ENCODE measurements at places on chromosomes 2 and 18. TPM values are rescaled to one million over a fixed set of nuclear protein-coding genes. Genes with fewer than 3 reads are reported as not detected.

The CCDC74B gene
- 0.38 TPM for total RNA-seq

DNA sequence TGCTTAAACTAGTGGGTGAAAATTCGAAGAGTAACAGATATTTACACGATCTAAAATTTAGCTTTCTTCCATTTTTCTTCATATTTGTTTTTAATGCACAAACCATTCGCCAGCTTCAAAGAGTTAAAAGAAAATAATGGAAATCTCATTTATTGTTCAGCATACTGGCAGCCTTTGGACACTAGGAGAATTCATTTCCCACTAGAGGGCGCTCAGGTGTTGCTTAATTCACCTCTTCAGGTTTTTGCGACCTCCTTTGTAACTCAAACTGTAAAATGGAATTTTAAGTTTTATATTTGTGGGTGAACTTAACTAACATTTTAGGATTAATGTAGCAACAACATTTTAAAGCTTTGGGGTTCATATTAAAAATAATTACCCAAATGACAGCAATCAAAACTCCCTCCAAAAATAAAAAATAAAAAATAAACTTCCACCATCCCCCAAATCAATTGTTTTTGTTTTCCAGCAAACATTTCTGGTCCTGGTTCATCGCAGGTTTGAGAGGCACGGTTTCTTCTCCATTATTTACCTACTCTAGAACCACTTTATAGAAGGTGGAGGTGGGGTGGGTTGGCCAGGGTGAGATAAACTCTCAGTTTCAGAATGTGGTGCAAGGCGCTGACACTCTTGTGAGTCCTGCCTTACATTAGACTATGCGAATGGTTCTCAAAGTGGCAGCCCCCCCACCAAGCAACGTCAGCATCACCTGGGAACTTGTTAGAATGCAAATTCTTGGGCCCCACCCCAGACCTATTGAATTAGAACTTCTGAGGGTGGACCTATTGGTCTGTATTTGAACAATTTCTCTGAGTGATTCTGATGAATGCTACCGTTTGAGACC is 24.7 kb upstream of the PNPT1 start:
- no peak for DNase-seq

DNA sequence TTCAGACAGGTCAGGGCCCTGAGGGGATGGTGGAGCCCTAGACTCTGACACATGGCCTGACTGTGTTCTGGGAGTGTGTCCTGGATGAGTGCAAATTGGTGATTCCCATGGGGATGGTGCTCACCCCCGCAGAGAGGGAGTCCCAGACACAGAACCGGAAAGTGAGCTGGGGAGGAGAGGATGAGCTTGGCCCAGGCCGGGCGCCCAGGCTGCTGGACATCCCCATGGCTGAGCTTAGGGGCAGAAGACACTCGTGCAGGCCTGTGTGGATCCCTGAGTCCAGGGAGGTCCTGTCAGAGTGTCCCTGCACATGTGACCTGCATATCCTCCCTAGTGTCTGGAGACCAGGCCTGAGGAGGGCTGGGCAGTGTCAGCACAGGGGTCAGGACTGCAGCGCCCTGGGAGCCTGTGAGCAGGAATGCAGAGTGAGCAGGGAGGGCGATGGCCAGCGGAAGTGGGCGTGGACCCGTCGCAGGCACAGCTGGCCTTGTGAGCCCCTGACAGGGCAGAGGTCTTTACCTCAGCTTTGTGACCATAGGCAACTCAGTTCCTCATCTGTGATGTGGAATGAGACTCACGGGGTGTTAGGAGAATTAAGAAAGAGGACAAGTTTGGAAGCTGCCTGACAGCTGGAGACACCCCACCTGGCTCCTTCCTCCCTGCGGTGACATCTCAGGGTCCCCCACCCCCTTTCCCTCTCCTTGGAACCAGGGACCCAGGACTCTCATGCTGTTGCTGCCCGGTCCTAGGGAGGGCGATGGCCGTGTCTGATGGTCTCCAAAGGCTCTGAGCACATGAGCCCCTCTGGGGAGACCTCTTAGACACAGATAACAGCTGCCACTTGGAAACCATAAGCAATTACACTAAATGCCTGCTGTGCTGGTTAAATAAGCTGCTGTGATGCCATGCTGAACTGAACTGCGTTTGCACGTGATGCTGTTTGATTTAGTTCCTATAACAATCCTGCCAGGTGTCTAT is 62.6 kb upstream of the HS6ST1 start:
- DNase-seq, result no peak

DNA sequence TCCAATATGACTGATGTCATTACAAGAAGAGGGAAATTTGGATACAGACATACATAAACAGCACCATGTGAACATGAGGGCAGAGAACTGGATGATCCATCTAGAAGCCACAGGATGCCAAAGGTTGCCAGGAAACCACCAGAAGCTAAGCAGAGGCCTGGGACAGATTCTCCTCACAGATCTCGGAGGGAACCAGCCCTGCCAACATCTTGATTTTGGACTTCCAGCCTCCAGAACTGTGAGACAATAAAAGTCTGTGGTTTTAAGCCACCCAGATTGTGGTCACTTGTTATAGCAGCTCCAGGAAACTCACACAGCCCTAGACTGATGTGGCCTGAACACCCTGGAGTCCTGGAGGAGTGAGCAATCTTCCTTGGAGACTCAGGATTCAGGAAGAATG is 351.6 kb downstream of the EIPR1 start:
- DNase-seq, result no peak

GRCh38 chr18:9354256-9354655 is 19.7 kb downstream of the TWSG1 start:
- DNase-seq, result no peak

GRCh38 chr2:39867268-39867667 is 88.2 kb upstream of the THUMPD2 start:
- no peak for DNase-seq

GRCh38 chr2:239668042-239668441 is 267.2 kb upstream of the HDAC4 start:
- DNase-seq, result no peak

DNA sequence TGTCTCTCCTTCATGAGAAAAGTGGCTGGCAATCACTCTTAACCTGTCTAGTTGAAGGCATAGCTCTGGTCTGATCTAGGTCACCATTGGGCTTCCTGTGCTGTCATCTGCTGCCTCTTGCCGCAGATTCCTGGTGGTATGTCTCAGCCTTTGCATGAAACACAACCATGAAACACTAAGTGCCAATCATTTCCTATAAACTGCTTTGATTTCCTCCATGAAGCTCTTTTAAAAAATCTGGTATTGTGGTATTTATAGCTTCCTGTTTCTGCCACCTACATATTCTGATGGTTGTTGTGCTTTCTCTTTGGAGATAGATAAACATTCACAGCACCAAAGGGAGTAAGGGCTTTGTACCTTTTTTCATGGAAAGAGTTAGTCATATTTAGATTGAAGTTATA is 120.0 kb upstream of the EPC2 start:
- DNase-seq, result no peak

DNA sequence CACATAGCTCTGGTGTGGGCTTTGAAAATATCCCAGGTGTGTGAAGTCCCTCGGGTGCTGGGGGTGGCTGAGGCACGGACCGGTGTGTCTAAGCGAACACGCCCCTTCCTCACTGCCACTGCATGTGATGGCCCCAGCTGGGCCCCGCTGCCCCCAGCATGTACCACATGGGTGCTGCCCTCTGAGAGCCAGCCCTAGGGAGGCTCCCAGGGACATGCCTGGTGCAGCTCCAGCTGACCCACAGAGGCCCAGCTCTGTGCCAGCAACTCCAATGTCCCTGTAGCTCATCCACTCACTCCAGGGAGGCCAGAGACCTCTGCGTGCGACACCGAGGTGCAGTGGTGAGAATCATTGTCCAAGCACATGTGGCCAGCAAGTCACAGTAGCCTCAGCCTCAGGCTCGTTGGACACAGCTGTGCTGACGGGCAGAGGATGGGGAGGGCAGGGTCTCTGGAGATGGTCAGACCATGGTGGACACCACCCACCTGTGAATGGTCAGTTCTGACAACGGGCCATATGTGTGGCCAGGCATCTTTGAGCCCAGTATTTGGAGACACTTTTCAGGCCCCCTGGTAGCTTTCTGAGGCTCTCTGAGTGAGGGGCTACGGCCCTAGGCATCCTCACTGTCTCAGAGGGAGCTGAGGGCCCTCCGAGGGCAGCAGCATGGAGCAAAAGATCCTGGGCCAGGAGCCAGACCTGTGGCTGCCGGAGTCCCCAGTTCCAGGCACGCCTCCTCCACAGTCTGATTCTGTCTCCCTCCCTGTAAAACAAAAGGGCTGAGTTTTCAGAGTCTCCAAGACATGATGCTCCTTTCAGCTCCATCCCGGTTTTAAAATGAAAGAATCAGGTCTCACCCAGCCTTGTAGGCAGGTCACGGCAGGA is 220.7 kb downstream of the NDUFA10 start:
- no peak for DNase-seq

GRCh38 chr2:138572318-138572717 is 70.7 kb downstream of the SPOPL start:
- no peak for DNase-seq

All from Right ventricle myocardium superior (tissue), 1 donor.